Stimulated activated CD4-positive, alpha-beta T cell treated with anti-CD3 and anti-CD28 coated beads, TNF-alpha, amount 100 ng/mL, for 1 hour (primary cell): ENCODE measurements at places on chromosomes 3 and 15.

- no peak for DNase-seq
Observed at GRCh38 chr3:48765376-48765775, 48.4 kb upstream of the IP6K2 start.

- DNase-seq, result no peak
Observed at GRCh38 chr3:89098964-89099585, 8.3 kb upstream of the EPHA3 start.

GRCh38 chr3:976006-976405, 116.8 kb upstream of the CNTN6 start:
- no peak for DNase-seq

GRCh38 chr3:77081240-77081661, 41.4 kb downstream of the ROBO2 start:
- no peak for DNase-seq

- no peak for DNase-seq
Observed at GRCh38 chr3:141078200-141078599, 27.1 kb downstream of the SPSB4 start.

DNA sequence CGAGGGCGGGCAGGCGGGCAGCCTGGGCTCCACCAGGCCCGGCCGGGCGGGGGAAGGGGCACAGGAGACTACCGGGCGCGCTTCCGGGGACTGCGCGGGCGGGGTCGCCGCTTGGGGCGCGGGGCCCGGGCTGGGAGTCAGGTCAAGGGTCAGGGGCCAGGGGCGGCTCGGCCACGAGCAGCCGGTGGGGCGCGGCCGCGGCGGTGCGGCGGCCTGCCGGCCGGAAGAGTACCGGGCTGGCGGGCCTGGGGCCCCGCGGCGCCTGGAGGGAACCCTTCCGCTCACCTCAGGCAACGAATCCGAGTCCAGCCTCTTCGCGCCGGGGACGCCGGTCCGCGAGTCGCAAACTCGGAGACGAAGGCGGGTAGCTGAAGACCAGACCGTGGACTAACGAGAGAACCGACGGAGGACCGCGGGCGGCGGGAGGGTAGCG, 225 bp downstream of the RHOA start:
- peak; percentile 31 for DNase-seq

DNA sequence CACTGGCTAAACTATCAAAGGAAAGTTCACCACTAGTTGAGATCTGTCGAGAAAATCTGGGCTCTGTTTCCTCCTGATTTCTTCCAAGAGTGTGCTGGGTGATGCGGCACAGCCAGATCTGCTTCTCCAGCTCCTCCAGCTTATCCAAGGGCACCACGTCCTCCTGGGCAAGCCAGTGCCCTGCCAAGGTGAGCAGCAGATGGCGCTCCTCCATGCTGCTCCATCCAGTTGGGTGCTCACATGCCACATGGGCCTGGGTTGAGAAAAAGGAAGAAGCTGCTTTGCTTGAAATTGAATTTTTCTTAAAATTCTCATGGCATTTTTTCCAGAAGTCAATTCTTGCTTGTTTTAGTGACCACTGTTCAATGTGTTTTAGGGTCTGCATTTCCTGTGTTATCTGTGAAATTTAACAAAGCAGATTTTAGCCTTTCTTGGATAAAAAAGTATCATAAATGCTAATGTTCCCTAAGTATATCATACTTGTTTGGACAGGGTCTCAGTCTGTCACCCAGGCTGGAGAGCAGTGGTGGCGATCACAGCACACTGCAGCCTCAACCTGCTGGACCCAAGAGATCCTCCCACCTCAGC, 47.3 kb downstream of the EIF3J start:
- peak; percentile 43 for DNase-seq

GRCh38 chr3:123716411-123716810, 131.6 kb upstream of the HACD2 start:
- DNase-seq, result no peak

DNA sequence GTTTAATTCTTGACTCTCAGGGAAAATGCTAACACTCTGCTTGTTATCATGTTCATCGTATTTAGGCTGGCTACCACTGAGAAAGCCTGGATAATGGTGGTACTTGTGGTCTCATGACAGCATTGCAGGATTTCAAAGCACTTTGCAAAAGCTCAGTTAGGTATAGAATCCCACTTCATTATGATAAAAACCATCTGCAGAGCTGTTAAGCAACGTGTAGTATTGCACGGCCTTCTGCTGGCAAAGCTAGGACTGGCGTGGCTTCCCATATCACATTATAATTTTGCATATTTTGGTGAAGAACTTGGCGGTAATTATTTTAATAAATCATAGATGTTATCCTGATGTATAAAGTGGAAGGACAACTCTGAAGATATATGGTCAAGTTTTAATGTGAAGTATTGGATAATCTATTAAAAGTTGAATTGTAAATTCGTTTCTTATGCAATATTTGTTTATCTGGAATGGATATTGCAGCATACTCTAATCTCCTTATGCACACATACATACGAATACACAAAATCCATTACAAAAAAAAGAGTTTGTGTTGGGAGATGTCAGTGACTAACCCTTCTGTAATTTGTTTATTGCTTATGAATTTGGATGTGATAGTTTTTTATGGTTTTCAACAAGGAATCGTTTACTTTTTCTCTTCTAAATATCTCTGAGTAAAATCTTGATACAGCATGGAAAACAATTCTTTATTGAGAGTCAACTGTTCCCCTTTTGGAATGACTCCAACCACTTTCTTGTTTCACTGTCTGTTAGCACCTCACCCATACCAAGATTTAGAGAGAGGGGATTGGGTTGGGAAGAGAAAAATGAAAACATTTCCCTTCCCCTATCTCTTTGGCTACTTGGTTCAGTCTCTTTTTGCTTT, 9.2 kb downstream of the RAB8B start:
- DNase-seq, result no peak
